A549 (cell line): ENCODE measurements at places on chromosomes 5 and 9.

DNA sequence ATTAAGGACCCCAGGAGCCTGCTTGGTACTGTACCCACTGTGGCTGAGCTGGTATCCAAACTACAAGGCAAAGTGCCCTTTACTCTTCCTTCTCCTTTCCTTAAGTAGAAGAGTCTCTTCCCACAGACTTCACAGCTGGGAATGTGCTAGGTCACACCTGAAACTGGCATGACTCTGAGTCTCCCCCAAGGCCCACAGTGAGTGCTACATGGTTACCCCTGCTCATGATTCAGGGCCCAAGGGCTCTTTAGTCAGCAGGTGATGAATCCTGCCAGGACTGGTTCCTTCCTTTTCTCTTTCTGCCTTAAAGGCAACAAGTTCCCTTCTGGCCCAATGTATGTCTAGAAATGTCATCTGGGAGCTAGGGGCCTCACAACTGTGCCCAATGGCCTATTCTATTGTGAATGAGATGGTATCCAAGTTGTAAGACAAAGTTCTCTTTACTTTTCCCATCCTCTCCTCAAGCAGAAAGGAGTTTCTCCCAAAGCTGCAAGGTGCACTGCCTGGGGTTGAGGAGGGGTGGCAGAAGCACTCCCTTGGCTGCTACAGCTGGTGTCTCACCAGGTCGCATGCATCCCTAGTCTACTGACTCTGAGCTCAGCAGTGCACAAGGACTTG is 134.4 kb downstream of the TMEM38B start:
- DNase-seq = no peak

DNA sequence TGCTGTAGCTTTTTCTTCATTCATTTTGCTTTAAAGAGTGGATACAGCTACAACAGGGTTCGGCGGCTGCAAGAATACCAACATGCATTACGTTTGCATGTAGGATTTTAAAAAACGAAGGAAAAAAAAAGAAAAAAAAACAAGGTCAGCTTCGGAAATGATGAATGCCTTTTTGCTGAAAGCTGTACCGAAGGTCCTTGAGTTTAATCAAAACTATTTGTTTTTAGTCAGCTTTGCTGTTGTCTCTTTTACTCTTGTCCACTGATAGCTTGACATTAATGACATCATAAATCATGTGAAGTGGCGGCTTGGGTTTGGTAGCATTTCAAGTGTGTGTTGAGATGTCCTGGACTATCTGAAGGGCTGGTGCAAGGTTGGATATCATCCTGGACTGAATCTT is 779.1 kb downstream of the NR2F1-AS1 start:
- DNase-seq = peak; percentile 29

GRCh38 chr9:122338994-122339393 is 31.8 kb upstream of the PTGS1 start:
- DNase-seq = no peak

GRCh38 chr9:70569070-70569772 is 154.8 kb upstream of the KLF9 start:
- no peak for DNase-seq

DNA sequence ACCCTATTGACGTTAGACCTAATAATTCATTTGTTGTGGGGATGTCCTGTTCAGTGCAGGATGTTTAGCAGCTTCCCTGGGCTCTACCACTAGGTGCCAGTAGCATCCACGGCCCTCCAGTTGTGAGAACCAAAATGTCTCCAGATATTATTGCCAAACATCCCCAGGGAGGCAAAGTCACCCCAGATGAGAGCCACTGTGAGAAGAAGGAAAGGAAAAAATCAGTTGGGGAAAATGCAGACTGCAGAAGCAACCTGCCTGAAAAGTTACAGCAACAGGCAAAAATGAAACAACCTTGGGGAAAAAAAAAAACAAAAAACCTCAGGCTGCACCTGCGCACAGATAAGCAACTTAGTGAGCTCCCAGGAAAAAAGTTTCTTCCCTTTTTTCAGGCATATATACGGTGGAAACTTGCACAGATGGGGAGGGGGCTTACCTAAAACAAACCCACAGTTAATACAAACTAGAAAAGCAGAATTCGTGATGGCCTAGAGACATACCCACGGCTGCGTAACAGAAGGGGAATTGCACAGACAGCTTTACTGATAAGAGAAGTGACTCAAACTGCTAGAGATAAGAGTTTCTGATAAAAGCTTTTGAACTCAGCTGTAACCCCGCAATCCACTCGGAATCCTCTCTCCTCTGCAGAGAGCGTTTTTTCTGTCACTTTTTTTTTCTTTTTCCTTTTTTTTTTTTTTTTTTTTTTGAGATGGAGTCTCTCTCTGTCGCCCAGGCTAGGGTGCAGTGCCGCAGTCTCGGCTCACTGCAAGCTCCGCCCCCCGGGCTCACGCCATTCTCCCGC is 29.8 kb upstream of the FBP1 start:
- peak; percentile 86 for DNase-seq

DNA sequence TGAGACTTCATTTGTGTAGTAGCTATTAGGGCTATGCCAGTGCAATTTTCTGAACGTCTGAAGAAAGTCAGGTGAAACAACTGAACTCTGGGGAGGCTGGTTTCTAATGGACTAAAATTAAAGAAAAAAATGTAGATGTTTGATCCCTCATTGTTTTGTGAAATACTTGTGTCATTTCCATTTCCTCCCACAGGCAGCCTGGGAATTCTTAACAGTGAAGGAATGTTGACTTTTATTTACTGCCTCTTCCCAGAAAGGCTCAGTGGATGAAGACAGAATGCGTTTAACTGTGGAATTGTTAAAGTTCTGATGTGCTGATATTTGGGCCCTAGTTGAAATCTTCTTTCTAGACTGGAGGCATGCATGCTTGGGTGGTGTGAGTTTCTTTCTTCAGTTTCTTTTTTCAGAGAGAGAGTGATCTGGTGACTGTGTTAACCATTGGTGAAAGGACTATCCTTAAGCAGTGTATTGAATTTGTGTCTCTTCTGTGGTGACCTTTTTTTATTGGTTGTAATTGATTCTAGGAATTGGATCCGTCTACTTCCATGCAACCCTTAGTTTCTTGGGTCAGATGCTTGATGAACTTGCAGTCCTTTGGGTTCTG is 15.5 kb downstream of the ACER2 start:
- DNase-seq = no peak

DNA sequence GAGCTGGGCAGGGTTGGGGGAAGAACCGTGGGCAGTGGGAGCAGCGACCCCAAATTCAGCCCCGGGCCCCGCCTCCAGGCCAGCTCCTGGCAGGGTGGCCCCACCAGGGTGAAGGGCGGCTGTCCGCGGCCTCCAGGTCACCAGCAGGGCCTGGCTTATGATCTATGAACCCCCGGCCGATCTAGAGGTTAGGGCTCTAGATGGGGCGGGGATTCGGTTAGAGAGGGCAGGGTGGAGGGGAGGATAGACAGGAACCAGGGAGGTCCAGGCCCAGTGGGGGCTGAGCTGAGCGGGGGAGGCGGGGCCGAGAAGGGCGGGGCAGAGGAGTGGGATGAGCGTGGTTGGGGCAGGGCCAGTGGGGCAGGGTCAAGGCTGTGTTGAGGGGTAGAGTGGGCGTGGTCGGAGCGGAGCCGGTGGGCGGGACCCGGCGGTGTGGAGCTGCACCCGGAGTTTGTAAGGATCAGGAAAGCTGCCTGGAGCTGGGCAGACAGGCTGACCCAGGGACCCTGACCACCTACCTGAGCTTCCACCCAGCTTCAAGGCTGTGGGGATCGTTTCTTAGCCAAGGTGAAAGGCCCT is 29.3 kb upstream of the OBP2B start:
- DNase-seq = peak; percentile 88

GRCh38 chr9:76626141-76626540 is 138.1 kb upstream of the PCA3 start:
- DNase-seq = no peak

DNA sequence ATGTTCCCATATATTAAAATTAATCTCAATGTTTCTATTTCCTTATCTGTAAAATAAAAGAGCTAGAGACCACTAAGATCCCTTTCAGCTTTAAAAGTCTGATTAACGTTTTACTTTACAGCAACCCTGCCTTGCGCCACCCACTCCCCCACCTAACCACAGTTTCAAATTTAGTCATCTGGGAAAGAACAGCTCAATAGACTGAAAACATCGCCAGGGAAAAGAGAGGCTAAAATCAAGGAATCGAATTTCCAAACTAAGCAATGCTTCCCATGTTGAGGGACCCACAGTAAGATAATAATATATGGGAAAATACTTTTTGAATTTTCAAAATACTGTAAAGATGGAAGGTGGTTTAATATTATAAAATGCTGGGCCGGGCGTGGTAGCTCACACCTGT is 6.6 kb downstream of the SAXO1 start:
- DNase-seq = no peak

- DNase-seq = no peak
Measured at GRCh38 chr9:133496861-133497842, 18.3 kb upstream of the SLC2A6 start.

DNA sequence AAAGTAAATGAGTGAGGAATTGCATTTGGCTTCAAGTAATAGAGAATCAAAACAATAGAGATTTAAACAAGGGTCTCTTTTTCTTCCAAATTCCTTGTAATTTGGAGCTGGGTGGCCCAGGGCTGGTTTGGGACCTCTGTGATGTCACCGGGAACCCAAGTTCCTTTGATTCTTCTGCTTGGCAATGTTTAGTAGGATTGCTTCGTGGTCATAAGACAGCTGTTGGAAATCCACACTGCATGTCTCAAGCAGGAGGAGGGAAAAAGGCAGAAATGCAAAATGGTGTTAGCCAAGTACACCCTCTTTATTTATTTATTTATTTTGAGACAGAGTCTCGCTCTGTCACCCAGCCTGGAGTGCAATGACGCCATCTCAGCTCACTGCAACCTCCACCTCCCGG is 72.6 kb upstream of the IL12B start:
- DNase-seq = no peak

GRCh38 chr5:86008293-86008692 is 609.4 kb upstream of the COX7C start:
- DNase-seq = no peak
